Mesenteric fat pad (tissue), 1 donor: ENCODE measurements at places on chromosomes 6 and 20. TPM values are rescaled to one million over a fixed set of nuclear protein-coding genes. Genes with fewer than 3 reads are reported as not detected.

- DNase-seq: no peak
These were observed 16.0 kb downstream of the HFE start for GRCh38 chr6:26103141-26103769.

DNA sequence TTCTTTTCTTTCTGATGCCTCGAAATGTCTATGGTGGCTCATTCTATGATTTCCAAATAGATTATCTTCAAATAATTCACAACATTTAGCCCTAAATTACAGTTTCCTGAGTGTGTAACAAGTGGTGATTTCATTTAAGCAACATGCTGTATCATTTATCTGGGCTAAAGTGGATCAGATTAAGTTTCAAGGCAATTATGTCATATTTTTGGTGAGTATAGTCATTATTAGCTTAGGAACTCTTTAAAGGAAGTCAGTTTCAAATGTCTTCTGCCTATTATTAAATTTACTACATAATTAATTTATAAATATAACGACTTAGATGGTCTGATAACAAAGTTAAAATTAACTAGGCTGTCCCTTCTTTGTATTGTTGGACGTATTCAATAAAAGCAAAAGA lies 847.9 kb upstream of the FLRT3 start:
- no peak for DNase-seq

DNA sequence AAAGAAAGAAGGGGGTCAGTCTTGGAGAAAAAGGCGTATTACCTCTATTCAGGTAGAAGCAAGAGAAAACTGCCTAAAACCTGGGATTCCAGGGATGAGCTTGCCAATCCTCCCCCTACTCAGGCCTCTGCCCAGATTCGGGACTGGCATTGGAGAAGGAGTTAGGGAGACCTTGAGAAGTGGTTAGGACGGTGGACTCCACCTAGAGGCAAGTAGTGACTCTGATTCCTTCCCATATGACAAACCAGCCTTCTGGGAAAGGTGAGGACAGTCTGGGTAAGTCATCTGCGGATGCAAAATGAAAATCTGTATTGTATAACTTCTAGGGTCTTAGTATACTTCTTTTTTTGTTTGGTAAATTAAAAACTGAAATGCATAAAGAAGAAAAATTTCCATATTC lies 43.8 kb downstream of the SLX4IP start:
- no peak for DNase-seq

- no peak for DNase-seq
These were observed 109.1 kb downstream of the LY86 start for GRCh38 chr6:6697620-6698019.

GRCh38 chr6:25424303-25424702 lies 145.1 kb downstream of the CARMIL1 start:
- no peak for DNase-seq

DNA sequence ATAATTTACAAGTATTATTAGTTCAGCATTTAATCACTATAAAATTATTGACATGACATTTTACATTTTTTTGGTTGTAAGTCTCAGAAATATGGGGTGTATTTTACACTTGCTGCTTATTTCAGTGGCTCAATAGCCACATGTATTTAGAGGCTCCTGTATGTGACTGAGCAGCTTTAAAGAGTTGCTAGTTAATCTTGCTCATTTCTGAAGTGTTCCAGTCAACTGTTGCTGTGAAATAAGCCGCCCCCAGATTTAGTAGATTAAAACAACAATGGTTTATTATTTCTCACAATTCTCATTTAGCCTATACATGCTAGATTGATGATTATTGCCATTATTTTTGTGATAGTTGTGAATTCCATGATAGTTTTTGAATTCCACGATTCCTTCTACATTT lies 23.0 kb downstream of the CD109 start:
- no peak for DNase-seq

- no peak for DNase-seq
These were observed 698.0 kb upstream of the POU3F2 start for GRCh38 chr6:98136333-98136732.

SMLR1 gene
- total RNA-seq: not detected

DNA sequence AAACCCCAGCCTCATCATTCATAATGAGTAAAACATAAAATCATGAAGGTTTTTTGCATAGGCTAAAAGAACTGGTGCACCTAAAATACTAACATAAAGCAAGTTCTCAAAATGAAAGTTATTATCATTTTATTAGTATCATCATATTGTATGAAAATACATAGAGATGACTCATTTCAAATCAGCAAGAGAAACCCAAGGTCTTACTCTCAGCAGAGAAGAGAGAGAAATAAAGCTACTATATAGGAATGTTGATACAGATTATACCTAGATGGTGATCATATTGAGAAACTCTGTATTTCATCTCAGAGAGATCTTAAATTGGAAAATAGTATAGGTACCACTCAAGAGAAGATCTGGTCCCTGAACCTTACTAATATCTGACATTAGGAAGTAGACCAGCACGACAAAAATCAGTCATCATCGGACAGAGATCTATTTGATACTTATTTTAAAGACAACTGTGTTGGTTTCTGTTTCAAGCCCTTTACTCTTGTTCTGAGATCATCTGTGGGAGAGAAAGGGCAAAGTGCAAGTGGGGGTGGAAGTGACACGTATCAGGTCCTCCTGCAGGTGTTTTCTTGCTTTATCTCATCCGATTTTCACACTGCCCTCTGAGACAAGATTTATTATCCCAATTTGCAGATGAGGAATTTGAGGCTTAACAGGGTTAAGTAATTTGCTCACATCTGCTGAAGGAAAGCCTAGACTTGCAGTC lies 532.3 kb downstream of the MAFB start:
- DNase-seq: no peak

EPB41L1 gene
- total RNA-seq: 59.7 TPM

FRK gene
- 0.80 TPM for total RNA-seq

DNA sequence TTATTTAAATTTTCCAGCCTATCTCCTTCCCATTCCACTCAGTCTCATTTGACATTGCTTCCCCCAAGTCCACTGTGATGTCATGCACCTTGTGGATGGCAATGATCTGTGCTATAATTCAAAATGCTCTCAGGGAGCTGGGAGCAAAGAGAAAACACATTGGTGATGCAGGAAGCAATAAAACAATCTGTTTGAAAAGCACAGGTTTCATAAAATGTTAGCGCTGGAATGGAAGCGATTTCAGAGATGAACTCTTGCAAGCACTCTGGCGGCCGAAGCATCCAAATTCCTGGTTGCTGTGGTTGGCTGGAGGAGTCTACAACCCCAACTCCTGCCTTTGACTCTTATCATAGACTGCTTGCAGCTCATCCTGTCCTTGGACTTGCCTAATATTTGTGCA lies 167.0 kb downstream of the GMPR start:
- no peak for DNase-seq

DNA sequence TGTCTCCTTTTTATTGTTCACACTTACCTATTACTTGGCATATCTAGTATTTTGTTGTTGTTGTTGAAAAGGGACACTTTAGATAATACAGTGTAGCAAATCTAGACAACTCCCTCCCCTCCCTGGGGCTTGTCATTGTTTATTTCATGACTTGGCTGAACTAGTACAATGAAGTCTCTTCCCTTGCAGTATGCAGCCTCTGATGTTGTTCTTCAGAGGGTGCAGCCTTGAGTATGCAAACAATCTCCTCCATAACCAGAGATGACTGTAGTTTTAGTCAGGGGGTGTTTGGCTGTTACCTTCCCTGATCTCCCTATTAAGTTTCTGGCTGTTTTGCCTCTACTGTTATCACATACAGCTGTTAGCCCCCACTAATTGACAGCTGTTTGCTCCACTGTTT lies 315.4 kb upstream of the RUNX2 start:
- no peak for DNase-seq

C20orf96 gene
- total RNA-seq: 5.0 TPM

RAD21L1 gene
- total RNA-seq: not detected

DNA sequence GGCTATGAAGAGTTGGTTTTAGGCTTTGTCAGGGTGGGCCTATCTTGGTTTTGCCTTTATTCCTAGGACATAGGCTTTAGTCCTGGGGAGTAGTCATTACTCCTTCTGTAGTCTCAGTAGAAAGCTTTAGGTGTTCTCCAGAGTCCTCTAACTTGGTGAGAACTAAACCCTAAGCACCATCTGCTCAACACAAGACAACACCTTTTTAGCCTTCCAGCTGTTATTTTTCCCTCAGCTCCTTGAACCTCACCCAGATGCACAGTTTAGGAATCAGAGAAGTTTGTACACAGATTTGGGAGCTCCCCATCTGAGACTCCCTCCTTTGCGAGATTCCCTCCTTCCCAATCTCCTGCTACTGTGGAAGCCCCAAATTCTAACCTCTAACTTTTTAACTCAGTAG lies 141.3 kb downstream of the QRSL1 start:
- DNase-seq: no peak

EPHA7 gene
- total RNA-seq: 0.10 TPM

RNF182 gene
- 1.7 TPM for total RNA-seq

DNA sequence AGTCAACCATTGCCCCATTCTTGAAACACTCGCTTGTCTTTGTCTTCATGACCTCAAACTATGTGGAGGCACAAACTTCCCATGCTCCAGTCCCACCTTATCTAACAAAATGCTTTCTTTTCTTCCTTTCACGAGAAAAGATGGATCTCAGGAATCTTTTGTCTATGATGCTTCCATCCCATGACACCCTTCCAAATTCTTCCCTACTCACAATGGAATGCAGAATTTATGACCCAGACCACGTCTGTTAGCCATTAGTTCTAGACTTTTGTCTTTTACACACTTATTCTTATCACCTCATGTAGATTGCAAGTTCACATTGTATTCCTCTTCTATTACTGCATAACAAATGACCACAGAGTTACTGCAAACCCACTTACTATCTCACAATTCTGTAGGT lies 24.2 kb upstream of the LAMP5 start:
- DNase-seq: no peak

DNA sequence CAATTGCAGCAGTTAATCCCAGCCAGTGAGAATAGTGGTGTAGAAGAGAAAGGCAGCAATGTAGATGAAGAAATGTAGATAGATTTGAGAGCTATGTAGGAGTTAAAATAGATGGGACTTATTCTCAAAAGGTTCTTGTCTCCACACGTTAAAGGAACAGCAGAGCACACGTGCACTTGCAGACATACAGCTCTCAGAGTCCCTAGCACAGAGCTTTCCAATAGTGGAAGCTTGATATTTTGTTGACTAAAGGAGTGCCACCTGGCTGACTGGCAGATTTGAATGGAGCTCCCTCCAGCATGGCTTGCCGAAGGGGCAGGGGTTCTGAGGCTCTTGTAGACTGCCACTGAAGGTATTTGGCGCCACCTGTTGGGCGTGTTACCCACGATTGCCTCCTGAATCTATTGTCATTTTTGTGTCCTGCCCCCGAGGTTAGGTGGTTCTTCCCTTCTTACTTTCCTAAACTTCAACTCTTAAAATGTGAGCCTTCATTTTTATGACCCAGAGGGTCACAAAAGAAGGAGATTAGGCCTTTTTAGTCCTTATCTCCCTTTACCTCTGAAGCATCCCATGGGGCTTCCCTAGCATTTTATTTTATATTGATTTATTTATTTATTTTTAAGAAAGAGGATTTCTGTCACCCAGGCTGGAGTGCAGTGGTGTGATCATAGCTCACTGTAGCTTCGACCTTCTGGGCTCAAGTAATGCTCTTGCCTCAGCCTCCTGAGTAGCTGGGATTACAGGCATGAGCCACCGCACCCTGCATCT lies 16.4 kb downstream of the BRD2 start:
- no peak for DNase-seq

STMND1 gene
- total RNA-seq: not detected
